ENCODE measurements at places on chromosomes 1 and 21. TPM values are rescaled to one million over a fixed set of nuclear protein-coding genes. Genes with fewer than 3 reads are reported as not detected.

GRCh38 chr1:27597516-27598294 is 6.2 kb downstream of the AHDC1 start:
- H3K4me3 ChIP-seq, result no peak overlapping the region
- no peak overlapping the region for H3K27ac ChIP-seq
- DNase-seq, result no peak
- H3K4me1 ChIP-seq, result peaks cover 6% of the 10 kb centered on the region

DNA sequence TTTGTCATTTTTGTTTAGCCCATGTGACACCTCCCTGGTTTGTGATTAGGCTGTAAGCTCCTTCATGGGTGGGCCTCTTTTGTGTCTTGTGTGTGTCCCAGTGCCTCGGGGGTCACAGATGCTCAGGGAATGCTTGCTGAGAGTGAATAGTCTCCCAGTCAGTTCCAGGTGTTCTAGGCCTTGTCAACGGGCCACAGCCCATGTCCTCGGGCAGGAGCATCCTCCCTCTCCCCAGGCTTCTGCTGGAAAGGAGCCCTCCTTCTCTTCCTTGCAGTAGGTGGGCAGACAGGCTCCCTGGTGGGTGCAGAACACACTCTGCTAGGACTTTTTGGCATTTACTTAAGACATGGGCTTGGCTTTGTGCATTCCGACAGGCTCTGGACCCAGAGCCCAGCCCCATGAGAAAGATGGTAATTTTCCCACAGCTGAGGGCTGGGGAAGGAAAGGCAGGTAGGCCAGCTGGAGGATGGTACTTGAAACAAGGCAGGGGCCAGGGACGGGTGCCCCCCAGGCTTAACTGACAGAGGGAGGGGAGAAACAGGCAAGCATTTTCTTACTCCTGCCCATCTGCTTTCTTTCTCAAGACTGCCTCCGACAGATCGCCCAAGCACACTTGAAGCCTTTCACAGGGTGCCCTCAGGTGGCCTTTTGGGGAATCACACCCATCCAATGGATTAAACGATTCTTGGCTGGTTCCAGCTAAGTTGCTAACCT is 7.1 kb upstream of the CPLANE2 start:
- peaks cover 21% of the 10 kb centered on the region for H3K4me1 ChIP-seq
- no peaks in the 10 kb centered on the region for H3K36me3 ChIP-seq
- no peak overlapping the region for H3K4me3 ChIP-seq
- no peaks in the 10 kb centered on the region for H3K27me3 ChIP-seq

GRCh38 chr1:198387587-198387986 is 152.9 kb downstream of the ATP6V1G3 start:
- H3K4me1 ChIP-seq, result no peaks in the 10 kb centered on the region
- no peak overlapping the region for H3K4me3 ChIP-seq
- H3K27ac ChIP-seq, result no peak overlapping the region
- DNase-seq, result no peak
- H3K27me3 ChIP-seq, result no peaks in the 10 kb centered on the region

- no peaks in the 10 kb centered on the region for H3K27me3 ChIP-seq
- DNase-seq, result peak; percentile 7
- peaks cover 20% of the 10 kb centered on the region for H3K4me1 ChIP-seq
- H3K36me3 ChIP-seq, result no peaks in the 10 kb centered on the region
- H3K27ac ChIP-seq, result no peak overlapping the region
These were observed 1.5 kb upstream of the BATF3 start for GRCh38 chr1:212700892-212701819.

GRCh38 chr21:46322351-46323226 is 1.1 kb downstream of the C21orf58 start:
- no peak for DNase-seq
- H3K4me1 ChIP-seq, result peaks cover 10% of the 10 kb centered on the region
- no peaks in the 10 kb centered on the region for H3K27me3 ChIP-seq
- no peak overlapping the region for H3K27ac ChIP-seq

DNA sequence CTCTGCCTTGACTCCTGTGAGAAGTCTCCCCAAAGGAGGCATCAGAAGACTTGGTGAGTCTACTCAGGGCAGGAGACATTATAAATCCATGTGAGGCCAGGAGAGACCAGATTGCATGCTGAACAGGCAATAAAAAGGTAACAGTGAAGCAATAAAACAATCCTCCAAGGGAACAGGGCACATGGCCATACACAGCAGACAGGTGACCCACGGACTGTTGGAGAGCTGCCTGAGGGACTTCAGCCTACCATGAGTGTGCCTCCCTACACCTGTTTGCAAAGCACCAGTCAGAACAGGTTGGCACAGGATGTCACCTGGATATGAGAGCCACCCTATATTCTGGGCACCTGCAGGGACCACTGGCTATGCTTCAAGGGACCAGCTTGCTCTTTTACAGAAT is 67.6 kb downstream of the MAB21L3 start:
- DNase-seq, result peak; percentile 66
- H3K27ac ChIP-seq, result peak overlapping the region; percentile 33
- no peaks in the 10 kb centered on the region for H3K27me3 ChIP-seq
- peaks cover 6% of the 10 kb centered on the region for H3K4me1 ChIP-seq
- H3K36me3 ChIP-seq, result no peaks in the 10 kb centered on the region
- H3K4me3 ChIP-seq, result no peak overlapping the region

- no peaks in the 10 kb centered on the region for H3K27me3 ChIP-seq
- no peak overlapping the region for H3K4me3 ChIP-seq
- no peaks in the 10 kb centered on the region for H3K36me3 ChIP-seq
- DNase-seq, result no peak
- H3K4me1 ChIP-seq, result no peaks in the 10 kb centered on the region
These were observed 53.4 kb downstream of the TMPRSS15 start for GRCh38 chr21:18350216-18350615.

GRCh38 chr1:33149453-33150190 is 32.2 kb downstream of the TRIM62 start:
- no peaks in the 10 kb centered on the region for H3K36me3 ChIP-seq
- DNase-seq, result no peak
- no peaks in the 10 kb centered on the region for H3K4me1 ChIP-seq

- no peaks in the 10 kb centered on the region for H3K36me3 ChIP-seq
- no peak overlapping the region for H3K27ac ChIP-seq
- H3K27me3 ChIP-seq, result no peaks in the 10 kb centered on the region
- no peak overlapping the region for H3K4me3 ChIP-seq
- no peak for DNase-seq
These were observed 41.4 kb upstream of the PCBP3 start for GRCh38 chr21:45602106-45602505.

- DNase-seq, result no peak
- H3K27ac ChIP-seq, result no peak overlapping the region
- peaks cover 11% of the 10 kb centered on the region for H3K4me1 ChIP-seq
- no peaks in the 10 kb centered on the region for H3K27me3 ChIP-seq
These were observed 52.5 kb downstream of the ATP2B4 start for GRCh38 chr1:203678943-203679661.

DNA sequence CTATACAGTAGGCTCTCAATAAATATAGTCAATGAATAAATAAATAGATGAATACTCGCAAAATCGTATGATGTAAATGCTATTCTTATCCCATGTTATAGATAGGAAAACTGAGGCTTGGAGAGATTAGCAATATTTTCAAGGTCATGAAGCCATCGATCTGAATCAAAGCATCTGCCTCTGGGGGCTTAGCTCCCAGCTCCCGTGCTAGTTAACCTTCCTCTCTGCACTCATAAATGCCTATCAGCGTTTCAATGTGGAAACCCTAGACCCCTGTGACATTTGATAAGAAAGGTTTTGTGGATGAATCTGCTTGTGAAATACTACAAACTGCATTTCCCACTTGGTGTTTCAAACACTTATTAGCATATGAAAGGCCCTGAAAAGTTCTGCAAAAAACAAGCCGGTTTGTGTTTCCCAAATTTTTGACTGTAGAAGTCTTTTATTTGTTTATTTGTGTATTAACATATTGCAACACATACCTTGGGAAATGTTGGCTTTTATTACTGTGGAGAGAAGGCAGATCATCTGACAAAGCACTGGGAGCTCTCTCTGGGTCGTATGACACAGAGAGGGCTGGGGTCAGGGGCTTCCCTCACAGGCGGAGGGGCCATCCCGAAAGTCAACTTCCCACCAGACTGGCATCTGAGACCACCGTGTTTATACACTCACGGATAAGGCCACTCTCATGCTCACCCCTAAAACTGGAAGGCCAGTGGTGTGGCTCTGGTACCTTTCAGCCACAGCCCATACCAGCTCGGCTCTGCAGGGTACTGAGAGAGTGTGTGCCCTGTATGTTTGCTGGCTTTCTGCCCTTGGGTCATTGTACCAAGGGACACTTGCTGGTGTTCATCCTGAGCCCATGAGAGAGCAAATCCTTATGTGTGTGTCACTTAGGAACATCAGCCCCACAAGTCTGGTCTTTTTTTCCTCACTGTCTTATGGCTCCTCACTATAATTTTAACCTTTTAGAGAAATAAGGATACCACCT is 993 bp upstream of the PROK1 start:
- no peak for DNase-seq
- H3K4me3 ChIP-seq, result no peak overlapping the region
- no peaks in the 10 kb centered on the region for H3K27me3 ChIP-seq

DNA sequence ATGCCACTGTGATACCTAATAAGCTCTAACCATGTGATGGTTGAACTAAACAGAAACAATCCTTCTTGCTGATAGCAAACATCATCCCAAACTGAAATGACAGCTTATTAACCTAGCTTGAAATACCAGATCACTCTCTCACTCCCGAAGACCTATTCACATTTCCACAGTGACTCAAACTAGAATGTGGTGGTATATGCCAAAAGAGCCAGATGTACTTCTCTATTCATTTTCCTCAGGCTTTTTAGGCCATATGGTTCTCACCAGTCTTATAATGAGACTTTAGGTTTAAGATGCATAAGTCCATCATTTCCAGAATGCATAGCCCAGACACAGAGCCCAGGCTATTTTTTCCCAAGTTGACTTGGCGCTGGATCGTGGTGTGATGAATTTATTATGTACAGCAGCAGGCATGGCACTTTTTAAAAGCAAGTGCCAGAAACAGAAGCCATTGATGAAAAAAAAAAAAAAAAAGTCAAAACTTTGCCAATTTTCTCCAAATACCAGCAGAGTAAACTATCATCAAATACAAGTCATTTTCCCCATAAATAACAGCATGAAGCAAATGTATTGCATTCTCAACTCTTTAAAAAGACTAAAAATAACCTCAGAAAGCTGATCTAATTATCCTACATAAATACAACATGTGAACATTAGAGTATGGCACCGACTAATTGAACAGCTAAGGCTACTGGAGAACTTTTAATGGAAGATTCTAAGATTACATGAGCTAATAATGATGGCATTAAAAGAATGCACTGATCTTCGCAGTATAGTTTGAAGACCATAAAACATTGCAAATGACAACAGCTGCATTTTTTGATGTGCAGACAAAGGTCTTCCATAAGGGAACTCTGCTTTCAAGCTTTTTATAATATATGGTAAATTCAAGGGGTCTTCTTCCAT is 365.4 kb downstream of the LRRIQ3 start:
- H3K4me3 ChIP-seq, result no peak overlapping the region
- H3K27me3 ChIP-seq, result no peaks in the 10 kb centered on the region
- no peak overlapping the region for H3K27ac ChIP-seq
- H3K36me3 ChIP-seq, result no peaks in the 10 kb centered on the region

GRCh38 chr1:36582066-36582755 is 99.5 kb upstream of the CSF3R start:
- H3K27me3 ChIP-seq, result no peaks in the 10 kb centered on the region
- no peaks in the 10 kb centered on the region for H3K36me3 ChIP-seq
- no peak for DNase-seq
- H3K27ac ChIP-seq, result no peak overlapping the region
- no peaks in the 10 kb centered on the region for H3K4me1 ChIP-seq
- H3K4me3 ChIP-seq, result no peak overlapping the region

DNA sequence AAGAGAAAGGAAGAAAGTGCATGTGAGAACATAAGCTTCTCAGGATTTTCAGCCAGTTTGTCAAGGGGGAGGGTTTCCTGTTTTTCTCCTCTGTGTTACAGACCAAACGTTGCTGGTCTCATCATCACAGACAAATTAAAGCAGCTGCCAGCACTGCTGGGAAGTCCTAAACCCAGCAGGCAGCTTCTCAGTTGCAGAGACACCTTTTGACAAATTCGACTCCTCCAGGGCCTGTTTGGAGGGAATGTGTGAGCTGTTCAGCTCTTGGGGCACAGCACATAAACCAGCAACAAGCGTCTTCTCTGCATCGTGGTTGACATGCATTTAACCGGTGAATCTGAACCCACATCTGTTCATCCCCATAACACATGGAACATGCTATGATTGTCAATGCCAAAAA is 454.6 kb upstream of the RUNX1 start:
- no peak overlapping the region for H3K4me3 ChIP-seq
- DNase-seq, result no peak
- H3K27ac ChIP-seq, result no peak overlapping the region
- no peaks in the 10 kb centered on the region for H3K27me3 ChIP-seq
- peaks cover 23% of the 10 kb centered on the region for H3K4me1 ChIP-seq

GRCh38 chr1:34005309-34005708 is 141.4 kb downstream of the HMGB4 start:
- no peaks in the 10 kb centered on the region for H3K27me3 ChIP-seq
- H3K4me3 ChIP-seq, result no peak overlapping the region
- H3K4me1 ChIP-seq, result no peaks in the 10 kb centered on the region
- H3K27ac ChIP-seq, result no peak overlapping the region
- DNase-seq, result no peak

DNA sequence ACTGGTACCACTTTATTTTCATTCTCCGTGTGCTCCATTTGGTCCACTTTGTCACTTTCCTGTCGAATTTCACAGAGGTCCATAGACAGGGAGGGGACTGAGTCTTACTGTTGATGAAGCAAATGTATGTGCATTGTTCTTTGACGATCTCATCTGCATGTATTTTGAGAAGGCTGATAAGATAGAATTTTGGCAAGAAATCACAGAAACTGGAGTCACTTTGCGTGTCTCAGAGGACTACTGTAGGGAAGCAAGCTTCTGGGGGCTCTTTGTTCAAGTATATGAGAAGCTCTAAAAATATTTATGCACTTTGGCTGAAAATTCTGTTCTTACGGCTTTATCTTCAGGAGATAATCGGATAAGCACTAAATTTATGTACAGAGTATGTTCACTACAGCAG is 78.1 kb downstream of the PCBP3 start:
- no peak overlapping the region for H3K4me3 ChIP-seq
- no peak overlapping the region for H3K27ac ChIP-seq
- DNase-seq, result no peak
- H3K4me1 ChIP-seq, result no peaks in the 10 kb centered on the region
- H3K27me3 ChIP-seq, result no peaks in the 10 kb centered on the region
- no peaks in the 10 kb centered on the region for H3K36me3 ChIP-seq

DNA sequence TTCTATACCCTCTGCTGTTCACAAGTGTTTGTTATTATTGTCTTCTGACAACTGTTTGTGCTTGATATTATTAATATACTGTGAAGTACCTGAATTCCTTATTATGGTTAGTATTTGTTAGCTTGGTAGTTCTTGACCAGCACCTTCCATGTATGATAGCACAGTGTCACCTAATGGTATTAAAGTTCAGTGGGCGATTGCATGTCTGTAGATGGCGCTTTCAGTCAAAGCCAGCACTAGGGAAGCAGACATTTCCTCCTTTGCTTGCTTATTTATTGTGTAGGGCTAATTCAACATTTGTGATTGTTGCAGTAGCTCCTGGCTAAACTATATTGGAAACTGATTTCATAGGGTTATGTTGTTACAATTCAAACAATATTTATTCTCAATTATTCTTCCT is 218.0 kb downstream of the ZP4 start:
- H3K27ac ChIP-seq, result no peak overlapping the region
- no peaks in the 10 kb centered on the region for H3K27me3 ChIP-seq
- H3K4me1 ChIP-seq, result no peaks in the 10 kb centered on the region
- no peaks in the 10 kb centered on the region for H3K36me3 ChIP-seq
- DNase-seq, result no peak
- no peak overlapping the region for H3K4me3 ChIP-seq

Gene ECE1
- total RNA-seq, result 68.4 TPM

Gene KRTAP7-1
- total RNA-seq, result not detected

Gene E2F2
- 0.25 TPM for total RNA-seq

Gene SLC30A10
- total RNA-seq, result 0.41 TPM

Gene SPATA45
- not detected for total RNA-seq
